ENCODE measurements at places on chromosomes 4 and X.

GRCh38 chr4:84648863-84649647 lies 66.1 kb downstream of the CDS1 start:
- no peak for DNase-seq

- no peak for DNase-seq
These were observed 108.2 kb downstream of the PCDH7 start for GRCh38 chr4:30828264-30828926.

- DNase-seq: peak; percentile 60
These were observed 454.2 kb downstream of the GRIA2 start for GRCh38 chr4:157674699-157675098.

DNA sequence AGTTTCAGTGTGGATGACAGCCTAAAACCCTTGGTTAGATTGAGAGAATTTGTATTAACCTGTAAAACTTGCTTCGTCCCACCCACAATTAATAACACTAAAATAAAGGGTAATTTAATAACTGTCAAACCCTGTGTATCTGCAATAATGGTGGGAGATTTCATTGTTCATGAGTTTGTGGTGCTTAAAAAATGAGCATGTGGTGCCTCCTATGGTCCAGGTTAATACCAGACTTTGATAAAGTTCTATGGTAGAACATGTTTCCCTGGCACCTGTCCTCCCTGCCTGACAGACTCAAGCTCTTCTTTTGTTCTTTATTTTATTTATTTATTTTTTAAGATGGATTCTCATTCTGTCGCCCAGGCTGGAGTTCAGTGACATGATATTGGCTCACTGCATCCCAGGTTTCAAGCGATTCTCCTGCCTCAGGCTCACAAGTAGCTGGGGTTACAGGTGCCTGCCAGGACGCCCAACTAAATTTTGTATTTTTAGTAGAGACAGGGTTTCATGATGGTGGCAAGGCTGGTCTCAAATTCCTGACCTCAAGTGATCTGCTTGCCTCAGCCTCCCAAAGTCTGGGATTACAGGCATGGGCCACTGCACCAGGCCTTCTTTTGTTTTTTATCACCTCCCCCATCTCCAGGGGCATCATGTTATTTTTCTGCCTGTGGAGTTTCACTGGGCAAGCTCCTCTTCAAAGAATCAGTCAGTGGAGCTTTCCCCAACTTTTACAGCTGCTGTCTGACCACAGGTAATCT lies 289.2 kb downstream of the NR3C2 start:
- DNase-seq: no peak

DNA sequence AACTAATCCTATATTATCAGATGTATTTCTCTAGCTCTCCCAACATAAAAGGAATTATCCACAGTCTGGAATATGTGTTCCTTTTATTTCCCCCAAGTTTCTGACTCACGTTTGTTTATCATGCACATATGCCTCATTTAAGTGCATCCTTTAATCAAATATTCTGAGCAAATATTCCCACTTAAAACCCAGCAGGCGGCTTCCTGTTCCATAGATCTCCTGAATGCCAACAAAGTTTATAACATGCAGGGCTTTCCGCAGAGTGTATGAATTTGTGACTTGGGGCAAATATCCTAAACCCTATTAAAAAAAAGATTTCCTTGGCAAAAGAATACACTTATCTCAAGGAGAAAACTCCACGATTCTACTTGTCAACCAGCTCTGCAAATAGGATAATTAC lies 16.9 kb downstream of the GLRA2 start:
- no peak for DNase-seq

GRCh38 chrX:68708503-68709290 lies 61.2 kb downstream of the STARD8 start:
- DNase-seq: no peak

DNA sequence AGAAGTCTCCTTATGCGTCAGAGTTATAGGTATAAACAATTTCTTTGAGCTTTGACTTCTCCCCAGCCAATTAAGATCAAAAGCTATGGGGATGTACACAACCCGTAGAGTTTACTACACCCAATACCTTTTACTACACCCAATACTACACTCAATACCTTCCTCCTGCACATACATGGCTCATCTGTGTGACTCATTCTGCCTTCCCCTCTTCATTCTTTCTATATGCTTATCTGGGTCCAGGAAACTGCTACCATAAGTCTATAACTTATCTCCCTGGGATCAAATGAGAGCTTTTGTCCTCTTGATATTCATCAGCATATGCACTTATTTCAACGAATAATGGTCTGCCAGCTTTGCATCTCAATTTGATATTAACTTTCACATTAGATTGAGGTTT lies 28.2 kb downstream of the ANKRD50 start:
- DNase-seq: no peak

- no peak for DNase-seq
These were observed 21.3 kb upstream of the PDGFC start for GRCh38 chr4:156992943-156993342.

DNA sequence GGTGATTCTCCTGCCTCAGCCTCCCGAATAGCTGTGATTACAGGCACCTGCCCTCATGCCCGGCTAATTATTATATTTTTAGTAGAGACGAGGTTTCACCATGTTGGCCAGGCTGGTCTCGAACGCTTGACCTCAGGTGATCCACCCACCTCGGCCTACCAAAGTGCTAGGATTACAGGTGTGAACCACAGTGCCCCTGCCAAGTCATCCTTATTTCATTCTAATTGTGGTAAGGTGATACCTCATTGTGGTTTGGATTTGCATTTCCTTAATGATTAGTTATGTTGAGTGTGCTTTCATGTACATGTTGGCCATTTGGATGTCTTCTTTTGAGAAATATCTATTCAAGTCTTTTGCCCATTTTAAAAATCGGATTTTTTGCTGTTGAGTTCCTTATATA lies 93.0 kb downstream of the USP9X start:
- no peak for DNase-seq

- peak; percentile 80 for DNase-seq
These were observed 9.9 kb downstream of the TADA2B start for GRCh38 chr4:7052923-7053715.

- no peak for DNase-seq
These were observed 205.1 kb downstream of the STK32B start for GRCh38 chr4:5256421-5256820.

GRCh38 chr4:102477657-102478056 lies 23.5 kb upstream of the NFKB1 start:
- no peak for DNase-seq

GRCh38 chr4:20391912-20392311 lies 140.2 kb downstream of the SLIT2 start:
- DNase-seq: no peak

- DNase-seq: no peak
These were observed 173.6 kb downstream of the RCHY1 start for GRCh38 chr4:75340561-75340960.

GRCh38 chr4:27638163-27638915 lies 777.7 kb downstream of the STIM2 start:
- no peak for DNase-seq

DNA sequence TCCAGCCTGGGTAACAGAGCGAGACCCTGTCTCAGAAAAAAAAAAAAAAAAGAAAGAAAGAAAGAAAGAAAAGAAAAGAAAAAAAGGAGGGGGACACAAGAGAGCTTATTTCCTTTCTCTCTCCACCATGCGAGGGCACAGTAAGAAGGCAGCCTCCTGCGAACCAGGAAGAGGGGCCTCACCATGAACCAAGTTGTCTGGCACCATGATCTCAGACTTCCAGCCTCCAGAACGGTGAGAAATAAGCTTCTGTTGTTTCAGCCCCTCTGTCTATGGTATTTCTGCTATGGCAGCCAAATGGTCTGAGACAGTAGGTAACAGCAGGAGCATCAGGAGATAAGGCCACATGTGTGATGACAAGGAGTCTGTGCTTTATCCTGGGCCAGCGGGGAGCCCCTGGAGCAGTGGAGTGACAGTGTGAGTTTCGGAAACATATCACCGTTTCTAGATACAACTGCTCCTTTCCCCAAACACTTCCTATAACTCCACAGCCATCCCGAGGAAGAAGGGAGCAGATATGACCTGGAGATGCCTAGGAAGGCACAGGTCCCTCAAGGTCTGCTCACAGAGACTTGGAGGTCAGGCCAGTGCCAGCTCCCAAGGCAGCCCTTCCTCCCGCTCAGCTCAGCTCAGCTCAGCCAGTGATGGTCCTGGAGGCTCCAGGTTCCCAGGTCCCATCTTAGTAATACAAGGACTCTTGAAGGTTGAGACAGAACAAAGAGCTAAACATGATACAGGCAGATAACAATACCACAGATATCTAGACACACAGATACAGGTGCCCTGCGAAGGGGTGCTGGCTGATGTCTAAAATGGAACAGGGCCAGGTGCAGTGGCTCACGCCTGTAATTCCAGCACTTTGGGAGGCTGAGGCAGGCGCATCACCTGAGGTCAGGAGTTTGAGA lies 17.7 kb downstream of the JAKMIP1 start:
- no peak for DNase-seq

DNA sequence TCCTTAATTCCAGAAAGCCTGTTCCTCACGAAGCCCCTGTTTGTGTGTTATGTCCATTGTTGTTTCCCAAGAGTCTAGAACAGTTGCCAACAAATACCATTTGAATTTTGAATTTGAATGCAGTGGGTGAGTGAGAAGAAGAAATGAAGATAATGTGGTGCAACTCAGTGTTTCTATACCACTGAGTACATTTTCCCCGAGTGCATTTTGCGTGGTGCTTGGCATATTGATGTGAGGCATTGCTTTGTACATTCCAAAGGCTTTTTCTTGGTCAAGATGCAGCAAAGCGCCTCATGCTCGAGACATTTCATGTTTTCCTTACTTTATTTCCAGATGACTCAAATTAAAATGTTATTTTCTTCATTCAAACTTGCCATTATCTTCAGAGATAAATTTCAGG lies 253.1 kb upstream of the RPS6KA3 start:
- no peak for DNase-seq

DNA sequence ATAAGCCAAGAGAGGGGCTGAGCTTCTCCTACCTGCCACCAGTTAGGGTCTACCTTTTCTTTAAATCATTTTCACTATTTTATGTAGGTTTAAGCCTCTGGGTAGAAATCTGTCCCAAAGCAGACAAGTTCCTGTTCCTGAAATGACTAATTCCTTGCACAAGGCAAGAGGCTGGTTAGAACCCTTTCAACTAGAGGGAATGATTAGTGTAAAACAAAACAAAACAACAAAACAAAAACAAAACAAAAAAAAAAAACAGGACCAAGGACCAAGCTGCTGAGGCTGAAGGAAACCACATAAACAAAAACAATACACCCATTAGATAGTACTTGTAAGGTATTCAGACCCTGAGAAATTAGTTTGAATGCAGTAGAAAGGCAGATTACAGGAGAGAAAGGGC lies 62.7 kb downstream of the MAML3 start:
- no peak for DNase-seq

GRCh38 chr4:95045429-95045828 lies 287.7 kb downstream of the BMPR1B start:
- no peak for DNase-seq

DNA sequence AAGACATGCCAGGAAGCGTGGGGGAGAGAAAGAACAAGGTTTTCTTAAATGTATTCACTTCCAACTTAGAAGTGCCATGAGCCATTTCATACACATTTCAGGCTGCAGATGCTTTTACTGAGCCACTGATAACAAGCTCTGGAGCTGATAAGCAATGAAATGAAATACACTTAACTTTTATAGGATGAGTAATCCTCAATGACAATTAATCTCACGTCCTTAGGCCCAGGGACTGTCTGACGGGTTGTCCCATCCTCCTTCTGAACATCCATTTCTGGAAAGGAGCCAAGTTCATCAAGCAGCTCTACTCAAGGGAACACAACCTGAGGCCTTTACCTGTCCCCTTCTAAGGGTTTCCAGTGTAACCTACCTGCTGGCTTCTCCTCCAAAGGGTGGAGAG lies 121.2 kb downstream of the PARM1 start:
- no peak for DNase-seq

- peak; percentile 69 for DNase-seq
These were observed 203.7 kb downstream of the NSUN7 start for GRCh38 chr4:40953283-40954087.

GRCh38 chrX:38891641-38892413 lies 90.6 kb downstream of the MID1IP1 start:
- DNase-seq: peak; percentile 46

DNA sequence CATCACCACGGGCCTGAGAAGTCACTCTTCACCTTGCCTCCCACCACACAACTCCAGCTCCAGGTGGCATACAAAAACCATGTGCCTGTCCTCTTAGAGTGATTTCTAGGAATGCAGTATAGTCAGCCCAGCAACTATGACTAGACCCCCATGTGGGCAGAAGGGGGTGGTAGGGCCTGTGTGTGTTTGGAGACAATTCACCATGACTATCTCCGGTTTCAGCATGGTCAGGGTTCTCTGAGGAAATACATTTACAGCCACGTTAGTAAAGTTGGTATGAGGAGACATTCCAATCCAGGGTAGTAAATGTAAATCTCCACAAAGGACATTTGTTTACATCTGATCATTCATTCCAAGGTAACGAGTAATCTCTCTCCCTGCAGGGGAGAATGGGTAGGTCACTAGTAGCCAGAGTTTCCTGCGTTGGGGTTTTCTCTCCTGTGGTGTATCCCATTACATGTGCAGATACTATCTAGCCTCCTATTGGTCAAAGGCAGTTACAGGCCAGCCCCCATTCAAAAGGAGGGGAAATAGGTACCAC lies 4.2 kb upstream of the MTMR1 start:
- DNase-seq: no peak

GRCh38 chr4:37568489-37568888 lies 117.7 kb downstream of the RELL1 start:
- DNase-seq: no peak

DNA sequence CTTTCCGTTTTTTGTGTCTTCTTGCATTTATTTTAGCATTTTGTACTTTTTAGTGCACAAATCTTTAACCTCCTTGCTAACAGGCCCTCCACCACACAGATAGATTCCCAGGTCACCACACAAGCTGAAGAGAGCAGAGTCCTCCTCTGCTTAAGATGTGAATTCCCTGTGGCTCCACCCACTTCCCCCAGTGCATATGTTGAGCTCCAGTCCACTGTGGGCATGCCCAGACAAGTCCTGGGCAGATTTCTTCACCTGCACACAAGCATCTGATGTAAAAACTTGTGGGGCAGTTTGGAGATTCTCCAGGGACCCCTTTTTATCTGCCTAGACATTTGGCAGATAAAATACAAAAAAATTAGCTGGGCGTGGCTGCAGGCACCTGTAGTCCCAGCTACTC lies 19.8 kb upstream of the PASD1 start:
- no peak for DNase-seq

DNA sequence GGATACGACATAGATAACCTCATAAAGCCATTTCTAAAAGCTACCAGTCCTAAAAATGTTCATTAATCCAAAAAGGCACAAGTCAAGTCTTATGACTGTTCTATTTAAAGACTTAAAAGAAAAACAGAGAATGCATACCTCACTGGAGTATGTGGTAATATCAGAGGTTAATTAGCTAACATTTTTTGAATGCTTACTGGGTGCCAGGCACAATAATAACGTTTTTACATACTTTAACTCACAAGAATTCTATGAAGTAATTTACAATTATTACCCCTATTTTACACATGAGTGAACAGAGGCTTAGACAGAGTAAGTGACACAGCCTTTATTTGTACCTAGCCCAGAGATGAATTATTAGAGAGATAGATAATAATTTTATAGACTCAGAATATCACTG lies 207.5 kb downstream of the PDGFC start:
- DNase-seq: no peak
